ENCODE measurements at places on chromosomes 3 and 15. TPM values are rescaled to one million over a fixed set of nuclear protein-coding genes. Genes with fewer than 3 reads are reported as not detected.

The ZBBX gene
- total RNA-seq: 1.4 TPM

The ALG1L2 gene
- 1.9 TPM for total RNA-seq

The ISLR2 gene
- total RNA-seq: 21.1 TPM

The ZNF80 gene
- not detected for total RNA-seq

The NDN gene
- total RNA-seq: 115 TPM

The FGF12 gene
- total RNA-seq: 33.1 TPM

The EXD1 gene
- not detected for total RNA-seq

The SLCO2A1 gene
- total RNA-seq: not detected

The ACSBG1 gene
- not detected for total RNA-seq

The MLF1 gene
- total RNA-seq: 16.8 TPM

The SCAPER gene
- 58.0 TPM for total RNA-seq

The DUOXA2 gene
- not detected for total RNA-seq

The SGO1 gene
- total RNA-seq: 5.0 TPM

The CTXN2 gene
- 0.22 TPM for total RNA-seq

GRCh38 chr15:76309601-76310330 is 1.5 kb downstream of the ETFA start:
- no peak for DNase-seq

- no peak for DNase-seq
These were observed 169.3 kb downstream of the LPP start for GRCh38 chr3:188323067-188323842.

DNA sequence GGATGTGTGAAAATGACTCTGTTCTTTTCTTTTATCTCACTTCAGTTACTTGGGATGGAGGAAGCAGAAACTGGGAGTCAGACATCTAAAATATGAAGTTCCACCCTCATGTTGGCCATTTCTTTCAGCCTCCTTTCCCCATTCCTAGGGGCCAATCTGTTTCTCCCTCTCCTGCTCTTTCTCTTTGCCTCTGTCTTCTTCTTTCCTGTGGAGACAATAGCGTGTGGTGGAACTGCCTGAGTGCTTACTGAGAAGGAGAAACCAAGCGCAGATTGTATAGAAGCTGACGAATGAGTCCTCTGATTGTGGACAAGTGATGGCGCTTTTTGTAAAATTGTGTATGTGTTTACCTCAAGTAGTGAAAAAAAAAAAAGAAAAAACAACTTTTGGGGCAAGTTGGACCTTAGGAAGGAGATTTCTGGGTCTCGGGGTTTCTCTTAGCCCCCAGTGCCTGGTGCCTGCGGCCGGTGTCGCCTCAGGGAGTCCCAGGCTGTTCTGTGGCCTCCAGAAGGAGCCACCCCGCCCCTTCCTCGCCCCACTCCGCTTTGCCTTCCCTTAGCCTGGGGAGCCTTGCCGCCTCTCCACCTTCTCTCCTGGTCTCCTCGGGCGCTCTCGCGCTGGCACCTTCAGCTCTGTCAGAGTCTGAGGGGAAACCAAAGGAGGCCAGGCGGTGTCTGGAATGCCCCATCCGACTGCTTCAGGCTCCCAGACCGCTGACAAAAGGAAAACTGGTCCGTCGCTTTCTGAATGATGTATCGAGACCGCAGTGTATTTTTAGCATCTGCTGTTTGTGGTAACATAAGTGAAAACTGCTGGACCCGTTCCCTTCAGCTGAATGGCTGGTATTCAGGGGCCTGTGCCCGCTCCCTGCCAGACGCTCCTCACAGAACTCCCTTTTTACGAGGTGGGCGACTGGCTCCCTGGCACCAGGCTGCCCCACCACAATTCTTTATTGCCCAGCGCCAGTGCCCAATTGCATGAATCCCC is 30.1 kb downstream of the SCG5 start:
- no peak for DNase-seq

DNA sequence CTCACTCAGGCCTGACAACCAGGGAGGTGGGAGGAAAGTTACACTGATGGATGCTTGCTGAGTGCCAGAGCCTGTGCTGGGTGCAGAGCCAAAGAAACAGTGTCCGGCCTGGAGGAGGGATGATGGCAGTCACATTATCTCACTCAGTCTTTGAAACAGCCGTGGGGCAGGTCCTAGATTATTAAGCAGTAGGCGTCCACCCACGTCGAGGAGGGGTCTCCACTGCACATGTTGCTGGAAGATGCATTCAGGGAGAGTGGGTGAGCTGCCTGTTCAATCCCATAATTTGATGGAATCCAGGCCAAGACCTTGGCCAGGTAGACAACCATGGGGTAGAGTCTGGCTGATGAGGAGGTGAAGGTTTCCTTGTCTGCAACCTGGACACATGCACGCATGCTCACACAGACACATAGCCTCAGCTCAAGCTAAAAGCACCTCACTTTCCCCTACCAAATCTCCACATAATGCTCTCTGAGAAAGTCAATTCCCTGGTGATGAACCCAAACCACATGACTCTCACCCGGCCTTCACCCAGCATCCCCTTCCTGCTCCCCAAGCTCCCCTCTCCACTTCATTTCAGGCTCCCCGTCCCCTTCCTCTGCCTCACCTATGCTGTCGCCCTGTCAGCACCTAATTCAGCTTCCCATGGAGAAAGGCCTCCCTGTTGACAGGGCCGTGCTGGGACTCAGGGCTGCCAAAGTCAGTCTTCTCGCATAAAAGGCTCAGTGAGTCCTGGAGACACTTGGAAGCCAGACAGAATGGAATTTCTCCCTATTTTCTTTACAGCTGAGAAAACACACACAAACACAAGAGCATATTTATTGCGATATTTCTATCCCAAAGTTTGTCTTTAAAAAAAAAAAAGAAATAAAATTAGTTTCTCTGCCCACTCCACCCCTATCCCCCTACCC is 29.8 kb downstream of the ACAN start:
- no peak for DNase-seq

DNA sequence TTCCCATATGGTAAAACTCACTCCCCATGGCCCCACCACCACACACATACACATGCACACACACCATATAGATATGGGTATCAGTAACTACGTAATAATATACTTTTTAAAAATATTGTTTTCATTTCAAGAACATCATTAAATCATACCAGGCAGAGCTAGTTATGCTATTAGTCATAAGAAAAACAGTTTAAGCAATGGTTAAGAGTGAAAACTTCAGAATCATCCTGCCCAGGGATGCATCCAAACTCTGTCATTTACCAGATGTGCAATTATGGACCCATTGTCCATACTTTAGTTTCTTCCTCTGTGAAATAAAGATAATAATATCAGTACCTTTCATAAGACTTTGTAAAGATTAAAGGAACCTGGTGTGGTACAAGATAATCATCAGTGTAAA is 608.3 kb downstream of the RBMS3 start:
- DNase-seq: no peak

DNA sequence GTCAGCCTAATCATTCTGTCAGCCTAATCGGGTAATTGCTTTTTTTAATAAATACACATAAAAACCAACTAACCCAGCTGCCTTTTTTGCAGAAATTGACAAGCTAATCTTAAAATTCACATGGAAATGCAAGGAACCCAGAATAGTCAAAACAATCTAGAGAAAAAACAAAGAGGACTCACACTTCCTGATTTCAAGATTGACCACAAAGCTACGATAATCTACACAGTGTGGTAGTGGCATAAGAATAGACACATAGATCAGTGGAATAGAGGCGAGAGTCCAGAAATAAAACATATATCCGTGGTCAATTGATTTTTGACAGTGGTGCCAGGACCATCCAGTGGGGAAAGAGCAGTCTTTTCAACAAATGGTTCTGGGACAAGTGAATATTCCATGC is 2.4 kb upstream of the C3orf20 start:
- DNase-seq: no peak

GRCh38 chr3:132822266-132822665 is 100.1 kb upstream of the NPHP3 start:
- no peak for DNase-seq

GRCh38 chr3:108225221-108225620 is 3.0 kb upstream of the IFT57 start:
- no peak for DNase-seq

DNA sequence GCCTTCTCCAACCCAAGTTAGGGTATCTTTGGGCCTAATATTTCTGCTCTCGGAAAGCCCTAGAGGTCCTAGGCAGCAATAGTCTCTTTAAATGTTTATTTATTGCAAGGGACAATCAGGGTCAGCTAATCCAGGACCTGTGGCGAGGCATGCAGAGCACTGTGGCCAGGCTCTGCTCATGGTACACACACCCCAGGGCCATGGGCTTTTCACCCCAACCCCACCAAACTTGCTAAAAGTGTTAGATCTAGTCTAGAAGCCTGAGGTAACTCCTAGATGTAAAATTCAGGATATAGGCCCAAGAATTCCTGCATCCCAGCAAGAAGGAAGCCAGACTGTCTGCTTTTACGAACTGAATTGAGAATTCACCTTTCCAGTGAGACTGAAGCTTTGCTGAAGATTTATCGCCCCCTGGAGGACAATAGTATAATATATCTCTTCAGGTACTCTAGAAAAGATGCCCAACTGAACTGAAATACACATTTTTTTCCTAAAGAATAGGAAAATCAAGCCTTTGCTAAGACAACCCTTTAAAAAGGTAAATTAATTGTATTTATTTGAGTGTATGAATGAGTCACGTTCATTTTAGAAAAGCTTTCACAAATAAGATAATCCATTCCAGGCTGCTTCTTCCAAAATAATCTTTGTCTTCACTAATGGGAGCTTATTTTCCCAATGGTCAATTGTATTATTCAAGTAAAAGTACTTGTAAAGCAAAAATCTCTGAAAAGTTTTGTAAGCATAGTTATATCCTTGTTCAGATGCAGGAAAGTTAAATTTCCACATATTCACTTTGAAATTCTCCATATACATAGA is 89.8 kb downstream of the LRRC3B start:
- no peak for DNase-seq

DNA sequence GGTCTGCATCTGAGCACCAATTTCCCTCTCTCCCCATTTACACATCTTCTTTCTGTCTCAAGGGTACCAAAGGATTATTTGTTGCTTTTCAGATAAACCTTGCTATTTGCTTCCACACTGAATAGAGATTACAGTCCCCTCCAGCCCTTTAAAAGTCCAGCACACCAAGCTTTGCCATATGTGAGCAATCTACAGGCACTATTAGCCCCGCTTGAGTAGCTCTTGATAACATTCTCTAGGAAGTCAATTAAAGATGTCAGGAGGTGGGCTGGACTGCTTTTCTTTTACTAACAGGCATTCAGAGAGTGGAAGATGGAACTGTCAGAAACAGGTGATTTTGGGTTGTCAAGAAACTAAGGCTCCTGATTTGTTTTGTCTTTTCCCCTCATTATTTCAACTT is 417.0 kb downstream of the ROBO2 start:
- no peak for DNase-seq

DNA sequence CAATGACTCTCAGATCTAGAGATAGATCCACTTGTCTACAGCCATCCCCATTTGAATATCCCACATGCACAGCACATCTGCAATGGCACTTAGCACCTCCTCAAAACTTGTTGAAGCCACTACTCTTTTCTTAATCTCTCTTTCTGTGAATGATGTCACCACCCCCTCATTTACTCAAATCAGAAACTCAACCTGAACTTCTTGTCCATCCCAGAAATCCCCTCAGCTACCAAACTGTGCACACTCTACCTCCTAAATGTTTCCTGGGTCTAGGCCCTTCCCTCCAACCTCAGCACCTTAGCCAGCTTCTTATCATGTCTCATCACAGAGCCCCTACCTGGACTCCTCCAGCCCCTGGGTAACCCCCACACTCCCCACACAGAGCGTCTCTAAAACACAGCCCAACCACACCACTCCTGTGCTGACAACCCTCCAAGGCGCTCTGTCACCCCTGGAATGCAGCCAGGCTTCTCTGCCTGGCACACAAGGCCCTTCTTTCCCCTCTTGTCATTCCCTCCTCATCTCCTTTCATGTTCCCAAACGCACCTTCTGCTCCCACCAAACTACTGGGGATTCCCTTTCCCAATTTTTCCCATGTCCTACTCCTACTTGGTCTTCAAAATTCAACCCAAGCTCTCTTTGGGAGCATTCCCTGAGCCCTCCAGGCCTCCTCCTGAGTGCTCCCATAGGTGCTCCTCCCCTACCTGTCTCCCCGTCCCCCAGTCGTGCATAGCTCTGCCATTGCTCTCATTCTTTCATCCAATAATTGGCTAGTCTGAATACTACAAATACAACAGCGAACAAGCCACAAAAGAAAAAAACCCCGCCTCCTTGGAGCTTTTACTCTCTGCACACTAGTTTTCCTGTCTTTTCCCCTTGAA is 39.8 kb upstream of the ZBTB38 start:
- no peak for DNase-seq

DNA sequence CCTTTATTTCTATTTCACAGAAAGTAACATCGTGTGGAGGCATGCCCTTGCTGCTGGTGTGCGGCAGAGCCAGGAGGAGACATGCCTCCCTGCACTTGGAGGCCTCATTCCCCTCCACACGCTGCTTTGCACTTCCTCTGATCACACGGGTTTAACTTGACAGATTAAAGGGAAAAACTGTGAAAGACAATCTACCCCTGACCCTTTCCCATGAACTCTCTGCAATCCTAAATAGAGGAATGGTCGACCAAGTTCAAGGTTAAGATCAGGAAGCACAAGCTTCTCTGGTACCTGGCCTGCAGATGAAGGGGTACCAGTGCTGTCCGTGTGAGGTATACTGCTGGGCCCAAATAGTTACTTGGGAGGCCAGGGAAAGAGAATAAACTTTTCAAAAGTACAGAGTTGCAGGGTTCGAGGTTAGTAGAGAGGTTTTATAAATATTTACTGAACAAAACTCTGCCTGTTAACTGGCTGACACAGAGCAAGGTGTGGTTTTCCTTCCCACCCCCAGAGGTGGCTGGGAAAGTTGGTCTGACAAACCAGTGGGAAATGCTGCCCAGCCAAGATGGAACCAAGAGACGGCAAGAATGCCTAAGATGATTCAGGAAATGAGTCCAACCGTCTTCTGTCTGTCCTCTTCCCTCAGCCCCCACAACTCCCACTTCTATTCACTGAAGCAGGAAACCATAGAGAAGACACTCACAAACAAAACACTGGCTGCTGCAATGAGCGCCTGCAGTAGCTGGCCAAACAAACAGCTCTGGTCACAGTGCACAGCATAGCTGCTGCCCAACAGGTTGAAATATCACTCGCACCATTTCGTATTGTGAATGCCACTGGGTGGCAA is 79.6 kb downstream of the IGF2BP2 start:
- no peak for DNase-seq

DNA sequence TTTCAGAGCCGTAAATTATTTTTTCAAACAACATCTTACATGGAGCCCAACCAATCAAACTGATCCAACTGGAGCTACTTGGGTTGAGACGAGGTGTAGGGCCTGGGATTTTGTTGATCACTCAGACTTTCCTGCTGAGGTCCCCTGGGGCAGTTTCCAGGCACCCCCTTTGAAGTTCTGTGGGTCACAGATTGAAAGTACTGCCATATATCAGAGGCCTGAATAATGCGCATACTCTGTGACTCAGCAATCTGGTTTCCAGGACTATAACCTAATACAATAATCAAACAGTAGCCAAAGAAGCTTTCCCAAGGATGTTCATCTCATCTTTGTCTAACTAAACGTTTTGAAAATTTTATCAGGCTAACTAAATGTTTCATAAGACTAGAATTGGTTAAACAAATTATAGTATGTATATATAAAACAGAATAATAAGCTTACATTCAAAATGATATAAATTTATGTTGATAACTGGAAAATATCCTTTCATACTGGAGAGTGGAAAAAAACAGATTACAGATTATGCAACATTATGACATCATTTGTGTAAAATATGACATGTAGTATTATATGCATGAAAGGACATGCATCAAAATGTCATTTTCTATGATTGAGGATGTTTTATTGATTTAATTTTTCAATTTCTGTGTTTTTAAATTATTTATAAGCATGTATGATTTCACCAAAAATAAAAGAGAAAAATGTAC is 617.1 kb downstream of the NTRK3 start:
- DNase-seq: no peak

- DNase-seq: no peak
These were observed 2.2 kb upstream of the UCN2 start for GRCh38 chr3:48565591-48566400.

- DNase-seq: peak; percentile 21
These were observed 707 bp upstream of the FAM81A start for GRCh38 chr15:59437142-59437816.

All from glutamatergic neuron (in vitro differentiated cells).